ENCODE measurements at places on chromosomes 12 and 14.

GRCh38 chr12:125330645-125331341, 265.6 kb downstream of the AACS start:
- peak; percentile 32 for DNase-seq

- DNase-seq: no peak
Observed at GRCh38 chr14:24100197-24100981, 6.3 kb downstream of the PCK2 start.

- DNase-seq: no peak
Observed at GRCh38 chr12:110062241-110062640, 13.9 kb upstream of the C12orf76 start.

DNA sequence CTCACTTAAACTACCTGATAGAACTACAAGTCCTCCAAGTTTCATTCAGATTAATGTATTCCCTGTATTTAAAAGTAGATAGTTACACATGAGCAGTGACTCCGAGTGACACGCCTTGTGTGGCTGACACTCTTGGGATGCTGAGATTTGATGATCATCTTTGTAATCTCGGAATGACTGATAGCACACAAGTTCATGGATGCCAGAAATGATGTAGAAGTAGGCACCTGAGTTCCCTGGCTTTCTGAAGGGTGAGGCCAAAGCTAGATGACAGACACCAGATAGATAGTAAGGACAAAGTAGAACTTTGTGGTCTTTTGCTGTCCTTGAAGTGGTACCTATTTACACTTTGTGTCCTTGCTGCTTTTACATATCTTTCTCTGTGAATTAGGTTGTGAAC, 491.2 kb downstream of the PCNX1 start:
- DNase-seq: no peak

DNA sequence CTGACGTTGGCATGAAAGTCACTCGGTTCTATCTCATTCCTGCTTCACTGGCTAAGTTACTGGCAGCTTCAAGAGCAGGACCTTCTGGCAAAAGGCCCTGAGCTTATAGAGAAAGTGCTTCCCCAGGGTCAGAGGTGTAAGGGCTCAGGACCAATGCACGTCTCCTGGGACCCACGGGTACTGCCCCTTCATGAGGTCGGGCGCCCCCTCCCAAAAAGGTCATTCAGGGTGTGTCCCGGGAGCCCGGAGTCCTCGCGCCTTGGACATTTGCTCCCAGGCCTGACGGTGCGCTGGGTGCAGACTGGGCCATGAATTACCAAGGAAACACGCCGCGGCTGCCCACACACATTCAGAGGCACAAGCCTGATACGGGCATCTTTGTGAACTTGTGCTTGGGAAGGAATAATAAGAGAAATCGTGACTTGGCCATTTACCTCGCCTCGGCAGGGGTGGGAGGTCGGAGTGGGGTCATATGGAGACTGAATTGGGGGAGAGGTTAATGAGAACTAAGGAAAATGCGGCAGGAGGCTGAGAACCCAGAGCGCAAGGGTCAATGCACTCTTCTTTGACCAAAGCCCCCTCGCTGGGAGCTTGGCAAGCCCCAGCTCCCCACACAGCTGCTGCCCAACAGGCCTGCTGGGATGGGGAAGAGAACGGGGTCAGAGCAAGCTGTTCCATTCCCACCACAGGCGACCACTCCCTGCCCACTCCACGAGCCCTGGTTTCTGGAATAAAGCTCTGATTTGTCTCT, 15.7 kb upstream of the SLC6A12 start:
- no peak for DNase-seq

DNA sequence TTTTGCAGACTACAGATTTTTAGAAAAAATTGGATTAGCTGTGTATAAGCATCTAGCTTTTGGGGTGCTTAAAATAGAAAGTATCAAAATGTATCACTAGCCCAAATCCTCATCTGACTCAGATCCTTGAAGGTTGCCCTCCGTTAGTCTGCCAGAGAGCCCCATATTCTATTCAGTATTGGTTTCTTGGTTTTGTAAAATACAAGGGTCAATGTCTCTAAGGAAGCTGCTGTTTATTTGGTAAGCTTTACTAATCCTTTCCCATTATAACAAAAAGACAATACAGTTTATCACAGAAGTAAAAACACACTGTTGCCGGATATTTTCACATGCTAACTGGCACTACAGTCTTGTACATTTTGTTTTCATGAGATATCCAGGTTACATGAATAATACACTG, 92.8 kb upstream of the PTHLH start:
- DNase-seq: no peak

- DNase-seq: no peak
Observed at GRCh38 chr12:28550757-28551704, 360.8 kb downstream of the CCDC91 start.

GRCh38 chr14:50762001-50762930, 68.7 kb downstream of the NIN start:
- DNase-seq: no peak

- no peak for DNase-seq
Observed at GRCh38 chr14:23054000-23054811, 3.1 kb downstream of the CDH24 start.

DNA sequence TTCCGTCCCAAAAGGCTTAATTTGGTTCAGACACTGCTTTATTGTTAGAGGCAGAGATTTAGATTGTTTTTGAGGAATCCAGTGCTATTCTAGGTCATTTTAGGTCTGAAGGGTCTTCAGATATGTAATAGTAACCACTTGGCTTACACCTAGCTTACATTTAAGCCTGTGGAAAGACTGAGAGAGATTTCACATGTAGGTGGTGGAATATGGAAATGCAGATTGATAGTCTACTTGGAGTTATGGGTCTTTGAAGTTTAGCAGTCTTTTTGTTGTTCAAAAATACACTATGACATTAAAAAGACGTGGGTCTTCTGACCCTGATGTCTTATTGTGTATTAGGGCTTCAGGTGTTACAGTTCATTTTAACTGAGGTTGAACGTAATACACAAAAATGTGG, 51.4 kb upstream of the CCT2 start:
- DNase-seq: no peak

- DNase-seq: no peak
Observed at GRCh38 chr14:60355768-60356167, 106.7 kb downstream of the PPM1A start.

DNA sequence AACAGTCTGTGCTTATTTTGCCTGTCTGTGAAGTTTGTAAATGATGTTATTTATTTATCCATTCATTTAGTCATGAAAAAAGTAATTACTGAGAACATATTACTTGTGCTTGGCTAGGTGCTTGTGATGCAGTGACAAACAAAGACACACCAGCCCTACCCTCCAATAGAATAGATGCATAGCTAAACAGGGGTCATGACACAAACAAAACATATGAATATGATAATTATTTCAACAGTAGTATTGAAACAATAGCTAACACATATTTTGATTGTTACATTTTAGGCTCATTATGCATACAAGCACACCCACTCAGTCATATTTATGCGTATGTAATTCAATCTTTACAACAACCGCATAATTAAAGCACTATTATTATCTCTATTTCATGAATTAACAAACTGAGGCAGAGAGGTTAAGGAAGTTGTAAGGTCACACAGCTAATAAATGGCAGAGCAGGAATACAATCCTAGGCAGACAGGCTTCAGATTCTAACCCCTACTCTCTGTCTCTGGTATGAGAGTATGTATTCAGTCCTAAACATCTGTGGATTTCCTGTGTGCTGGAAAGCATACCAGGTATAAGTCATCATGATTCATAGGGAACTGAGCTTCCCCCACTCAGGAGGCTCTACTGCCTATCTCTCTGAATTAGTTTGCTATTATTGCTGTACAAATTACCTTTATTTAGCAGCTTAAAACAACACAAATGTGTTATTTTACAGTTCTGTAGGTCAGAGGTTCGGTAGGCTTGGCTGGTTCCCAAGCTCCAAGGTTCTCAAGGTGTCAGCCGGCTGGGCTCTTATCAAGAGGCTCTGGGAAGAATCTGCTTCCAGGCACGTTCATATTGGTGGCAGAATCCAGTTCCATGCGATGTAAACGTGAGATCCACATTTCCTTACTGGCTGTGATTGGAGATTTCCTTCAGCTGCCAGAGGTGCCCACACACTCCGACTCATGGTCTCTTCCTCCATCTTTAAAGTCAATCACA, 509.4 kb downstream of the GALC start:
- DNase-seq: no peak

DNA sequence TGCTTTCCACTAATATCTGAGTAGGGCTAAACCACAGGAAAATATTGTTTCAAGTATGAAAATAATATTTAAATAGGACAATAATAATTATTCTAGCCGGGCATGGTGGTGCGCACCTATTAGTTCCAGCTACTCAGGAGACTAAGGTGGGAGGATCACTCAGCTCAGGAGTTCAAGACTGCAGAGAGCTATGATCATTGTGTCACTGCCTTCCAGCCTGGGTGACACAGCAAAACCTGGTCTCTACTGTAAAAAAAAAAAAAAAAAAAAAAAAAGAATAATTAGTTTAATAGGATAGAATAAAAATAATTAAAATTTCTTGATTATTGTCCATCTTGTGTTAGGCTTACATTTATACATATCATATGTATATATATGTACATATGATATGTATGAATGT, 38.5 kb upstream of the BAZ1A start:
- DNase-seq: no peak

DNA sequence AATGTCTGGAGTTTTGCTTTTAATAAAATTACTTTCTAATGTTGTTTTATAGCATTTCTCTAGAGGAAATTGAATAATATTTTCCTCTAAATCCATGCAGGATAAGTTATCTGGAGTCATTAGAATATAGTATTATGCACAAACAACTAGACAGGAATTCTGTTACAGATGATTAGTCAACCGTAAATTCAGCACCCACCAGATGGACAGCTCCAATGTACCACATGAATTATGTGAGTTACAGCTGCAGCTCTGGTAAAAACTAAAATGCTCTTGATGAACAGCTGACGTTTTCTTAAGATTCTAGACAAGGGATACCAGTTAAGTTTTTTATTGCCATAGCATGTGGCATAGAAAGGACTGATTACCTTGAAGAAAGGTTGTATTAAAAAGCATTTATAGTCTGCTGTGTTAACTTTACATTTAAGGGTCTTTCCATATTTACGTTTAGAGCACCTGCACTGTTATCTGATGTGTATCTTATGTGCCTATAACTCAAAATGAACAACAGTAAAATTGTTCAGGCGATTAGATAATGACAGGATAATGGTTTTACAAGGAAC, 321.4 kb upstream of the LRFN5 start:
- no peak for DNase-seq
